Mucosa of descending colon (tissue), 3 donors: ENCODE measurements at places on chromosomes 6 and 20. TPM values are rescaled to one million over a fixed set of nuclear protein-coding genes. Genes with fewer than 3 reads are reported as not detected.
A peak's percentile ranks its signal among the peaks of the same experiment; 100 is the strongest.

The EDN1 gene
- 26.5 TPM for total RNA-seq

The MYBL2 gene
- 5.1 TPM for total RNA-seq

The ULBP3 gene
- total RNA-seq = 0.32 TPM

The FAM209B gene
- total RNA-seq = not detected

The RNF39 gene
- total RNA-seq = 0.87 TPM

The BAG2 gene
- total RNA-seq = 43.7 TPM

The LRRN4 gene
- total RNA-seq = not detected

- DNase-seq = no peak
Measured at GRCh38 chr6:167858086-167858591, 31.4 kb downstream of the AFDN start.

GRCh38 chr6:142802124-142802523 is 142.9 kb downstream of the HIVEP2 start:
- no peak for DNase-seq

DNA sequence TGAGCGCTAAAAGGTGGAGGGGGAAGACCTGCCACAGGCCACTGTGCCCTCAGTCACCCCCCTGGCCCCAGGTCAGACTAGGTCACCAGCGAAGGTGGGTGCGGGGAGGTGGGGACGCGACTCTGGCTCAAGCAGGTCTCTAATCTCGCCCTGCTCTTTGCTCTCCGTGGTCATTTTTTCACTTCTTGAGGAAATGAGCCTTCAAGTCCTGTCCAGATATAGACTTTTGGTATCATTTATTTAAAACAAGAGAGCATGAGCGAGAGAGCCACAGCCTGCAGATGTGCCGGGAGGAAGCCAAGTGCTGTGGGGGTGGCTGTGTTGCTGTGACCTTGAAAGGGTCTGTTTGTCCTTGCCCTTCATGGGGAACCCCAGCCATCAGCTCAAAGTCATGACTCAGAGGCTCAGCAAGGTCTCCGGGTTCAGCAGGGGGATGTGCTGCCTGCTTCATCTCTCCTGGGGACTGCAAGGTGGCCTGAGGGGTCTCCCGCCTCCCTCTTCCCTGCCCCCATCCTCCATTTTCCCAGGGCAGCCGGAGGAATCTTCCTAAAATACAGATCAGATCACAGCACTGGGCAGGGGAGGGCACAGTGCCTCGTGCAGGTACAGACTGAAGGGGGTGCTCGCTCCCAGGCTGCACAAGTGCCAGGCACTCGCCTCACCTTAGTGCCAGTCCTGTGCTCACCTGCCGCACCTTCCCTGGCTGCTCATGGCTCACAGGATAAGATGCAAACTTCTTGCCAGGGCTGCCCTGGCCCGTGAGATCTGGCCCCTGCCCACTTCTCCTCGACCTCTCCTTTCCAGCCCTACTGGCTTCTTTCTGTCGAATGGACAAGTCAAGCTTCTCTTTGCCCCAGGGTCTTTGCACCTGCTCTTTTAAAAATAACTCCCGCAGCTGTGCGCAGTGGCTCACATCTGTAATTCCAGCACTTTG is 26.5 kb downstream of the SULF2 start:
- DNase-seq = no peak

- DNase-seq = no peak
Measured at GRCh38 chr6:64252256-64252655, 616.7 kb downstream of the PHF3 start.

DNA sequence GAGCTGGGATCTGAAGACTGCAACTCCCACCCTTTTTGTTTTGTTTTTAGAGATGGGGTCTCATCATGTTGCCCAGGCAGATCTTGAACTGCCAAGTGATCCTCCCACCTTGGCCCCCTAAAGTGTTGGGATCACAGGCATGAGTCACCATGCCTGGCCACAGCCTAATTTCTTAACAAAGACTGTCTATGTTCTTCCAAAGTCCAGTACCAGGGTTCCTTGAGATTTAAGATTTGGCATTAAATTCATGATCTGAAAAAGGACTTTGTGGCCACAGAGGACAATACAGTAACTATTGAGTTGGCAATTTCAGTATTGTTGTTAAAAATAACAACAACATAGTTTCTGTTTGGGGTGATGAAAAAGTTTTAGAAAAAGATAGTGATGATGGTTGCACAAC is 28.7 kb upstream of the BEND3 start:
- no peak for DNase-seq

- no peak for DNase-seq
Measured at GRCh38 chr20:54355631-54356280, 119.6 kb upstream of the DOK5 start.

DNA sequence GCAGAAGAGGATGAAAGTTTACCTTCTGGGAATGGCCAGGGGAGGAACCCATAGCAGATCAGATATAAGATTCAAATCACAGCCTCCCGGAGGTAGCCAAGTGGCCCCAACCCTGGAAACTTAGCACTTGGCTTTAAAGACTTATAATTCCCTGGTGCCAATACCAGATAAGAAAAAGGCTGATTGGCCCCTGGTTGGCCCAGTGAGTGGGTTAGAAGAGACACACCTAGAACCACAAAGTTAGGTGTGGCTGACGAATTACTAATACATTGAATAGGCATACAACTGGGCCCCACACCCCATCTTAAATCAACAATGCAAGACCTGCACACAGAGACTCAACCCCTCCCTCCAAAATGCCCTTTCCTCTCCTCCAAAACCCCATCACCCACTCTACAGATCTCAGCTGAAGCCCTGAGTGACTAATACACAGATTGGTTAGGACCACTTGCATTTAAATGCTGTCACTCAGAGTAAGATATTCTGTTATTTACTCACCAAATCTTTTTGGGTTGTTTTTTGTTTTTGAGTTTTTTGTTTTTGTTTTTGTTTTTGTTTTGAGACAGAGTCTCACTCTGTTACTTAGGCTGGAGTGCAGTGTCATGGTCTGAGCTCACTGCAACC is 315.4 kb upstream of the JARID2 start:
- no peak for DNase-seq

GRCh38 chr6:119119989-119120388 is 41.5 kb upstream of the FAM184A start:
- DNase-seq = no peak

DNA sequence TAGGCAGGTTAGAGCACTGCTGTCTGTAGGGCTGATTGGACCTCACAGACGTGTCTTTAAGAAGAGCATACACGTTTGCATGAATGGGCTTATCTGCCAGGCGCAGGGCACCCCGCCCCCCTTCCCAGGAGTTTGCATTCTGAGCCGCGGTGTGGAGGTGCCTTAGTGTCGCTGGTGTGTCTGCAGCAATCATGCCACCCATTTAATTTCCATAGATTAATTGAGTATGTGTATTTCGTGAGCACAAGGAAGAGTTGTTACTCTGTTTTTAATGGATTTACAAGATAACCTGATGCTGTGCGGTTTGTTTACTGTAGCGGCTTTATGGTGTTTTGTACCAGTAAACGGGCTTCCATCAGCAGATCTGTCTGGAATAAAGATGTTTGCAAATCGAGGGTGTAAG is 107.7 kb downstream of the ZDHHC14 start:
- DNase-seq = no peak

GRCh38 chr20:41580350-41580749 is 37.8 kb downstream of the CHD6 start:
- DNase-seq = no peak

DNA sequence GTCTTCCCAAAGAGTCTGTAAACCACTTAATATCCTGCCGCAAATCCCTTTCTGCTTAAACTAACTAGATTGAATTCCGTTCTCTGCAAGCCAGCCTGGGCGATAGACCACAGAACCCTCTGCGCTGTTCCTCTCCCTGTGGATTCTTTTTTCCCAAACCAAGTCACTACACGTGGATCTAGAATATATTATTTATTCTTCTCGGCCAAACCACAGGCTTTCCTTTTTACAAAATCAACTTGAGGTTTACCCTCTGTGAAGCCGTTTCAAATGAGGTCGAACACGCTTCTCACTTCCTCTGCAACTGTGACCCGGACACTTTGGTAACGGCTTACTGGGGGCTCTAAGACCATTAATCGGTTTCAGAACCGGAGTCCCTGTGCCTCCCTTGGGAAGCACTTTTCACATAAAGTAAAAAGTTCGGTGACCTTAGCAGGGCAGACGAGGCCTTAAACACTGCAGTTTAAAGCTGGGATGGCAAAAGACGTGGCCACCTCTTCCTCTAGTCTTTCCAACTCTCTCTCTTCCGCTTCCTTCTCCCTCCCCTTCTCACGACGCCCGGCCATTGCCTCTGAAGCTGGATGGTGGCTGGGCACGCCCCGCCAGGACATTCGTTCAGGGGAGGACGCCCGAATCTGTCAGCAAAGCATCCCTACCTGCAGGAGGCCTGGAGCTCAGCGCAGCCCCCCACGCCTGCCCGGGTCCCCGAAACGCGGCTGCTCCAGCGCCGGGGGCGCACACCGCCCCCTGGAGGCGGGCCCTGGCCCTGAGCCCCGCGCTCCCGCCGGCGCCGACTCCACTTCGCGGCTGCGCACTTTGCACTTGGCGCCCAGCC is 55.0 kb upstream of the FOXC1 start:
- DNase-seq = peak; percentile 73

DNA sequence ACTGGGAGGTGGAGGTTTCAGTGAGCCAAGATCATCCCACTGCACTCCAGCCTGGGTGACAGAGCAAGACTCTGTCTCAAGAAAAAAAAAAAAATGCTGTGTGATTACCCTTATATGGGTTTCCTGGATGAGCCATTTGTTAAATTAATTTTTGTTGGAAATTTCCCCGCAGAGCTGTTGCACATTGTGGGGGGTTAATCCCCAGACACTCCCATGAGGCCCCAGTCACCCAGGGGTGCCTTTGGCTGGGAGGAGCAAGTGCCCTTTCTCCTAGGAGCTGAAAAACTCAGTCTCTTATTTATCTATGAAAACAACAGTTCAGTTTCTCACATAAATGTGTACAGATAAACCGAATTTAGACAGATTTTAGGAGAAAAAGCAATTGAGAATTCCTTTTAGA is 4.7 kb upstream of the DEFB132 start:
- DNase-seq = no peak

DNA sequence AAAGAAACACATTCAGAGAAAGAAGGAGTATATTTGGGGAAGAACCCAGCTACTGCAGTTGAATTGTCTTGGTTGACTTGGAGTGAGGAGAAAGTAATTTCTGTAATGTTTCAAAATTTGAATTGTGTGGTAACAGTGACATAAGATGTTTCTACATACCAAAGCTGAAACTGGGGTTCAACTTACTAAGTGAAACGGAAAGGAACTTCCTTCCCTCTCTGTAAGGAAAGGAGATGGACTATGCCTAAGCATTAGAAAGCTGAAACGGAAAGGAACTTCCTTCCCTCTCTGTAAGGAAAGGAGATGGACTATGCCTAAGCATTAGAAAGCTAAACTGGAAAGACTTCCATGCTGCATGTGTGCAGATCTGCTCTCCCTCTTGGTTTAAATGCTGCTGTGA is 46.0 kb downstream of the HUS1B start:
- DNase-seq = no peak

DNA sequence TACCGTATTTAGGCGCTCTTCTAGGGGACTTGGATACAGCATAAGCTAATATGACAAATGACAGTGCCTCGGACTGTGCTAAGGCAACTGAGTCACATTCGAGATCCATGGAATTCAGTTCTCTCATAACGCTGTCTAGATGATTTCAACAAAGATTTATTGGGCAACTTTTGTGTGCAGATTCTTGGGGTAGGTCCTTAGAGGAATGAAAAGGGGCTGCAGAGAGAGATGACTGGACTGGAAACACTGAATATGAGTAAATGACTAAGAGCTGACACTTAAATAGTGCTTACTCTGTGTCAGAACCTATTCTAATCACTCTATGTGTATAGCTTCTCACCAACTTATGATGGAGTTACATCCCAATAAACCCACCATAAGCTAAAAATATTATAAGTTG is 36.4 kb upstream of the MARCKS start:
- no peak for DNase-seq

- no peak for DNase-seq
Measured at GRCh38 chr6:48475275-48475674, 364.3 kb upstream of the PTCHD4 start.

DNA sequence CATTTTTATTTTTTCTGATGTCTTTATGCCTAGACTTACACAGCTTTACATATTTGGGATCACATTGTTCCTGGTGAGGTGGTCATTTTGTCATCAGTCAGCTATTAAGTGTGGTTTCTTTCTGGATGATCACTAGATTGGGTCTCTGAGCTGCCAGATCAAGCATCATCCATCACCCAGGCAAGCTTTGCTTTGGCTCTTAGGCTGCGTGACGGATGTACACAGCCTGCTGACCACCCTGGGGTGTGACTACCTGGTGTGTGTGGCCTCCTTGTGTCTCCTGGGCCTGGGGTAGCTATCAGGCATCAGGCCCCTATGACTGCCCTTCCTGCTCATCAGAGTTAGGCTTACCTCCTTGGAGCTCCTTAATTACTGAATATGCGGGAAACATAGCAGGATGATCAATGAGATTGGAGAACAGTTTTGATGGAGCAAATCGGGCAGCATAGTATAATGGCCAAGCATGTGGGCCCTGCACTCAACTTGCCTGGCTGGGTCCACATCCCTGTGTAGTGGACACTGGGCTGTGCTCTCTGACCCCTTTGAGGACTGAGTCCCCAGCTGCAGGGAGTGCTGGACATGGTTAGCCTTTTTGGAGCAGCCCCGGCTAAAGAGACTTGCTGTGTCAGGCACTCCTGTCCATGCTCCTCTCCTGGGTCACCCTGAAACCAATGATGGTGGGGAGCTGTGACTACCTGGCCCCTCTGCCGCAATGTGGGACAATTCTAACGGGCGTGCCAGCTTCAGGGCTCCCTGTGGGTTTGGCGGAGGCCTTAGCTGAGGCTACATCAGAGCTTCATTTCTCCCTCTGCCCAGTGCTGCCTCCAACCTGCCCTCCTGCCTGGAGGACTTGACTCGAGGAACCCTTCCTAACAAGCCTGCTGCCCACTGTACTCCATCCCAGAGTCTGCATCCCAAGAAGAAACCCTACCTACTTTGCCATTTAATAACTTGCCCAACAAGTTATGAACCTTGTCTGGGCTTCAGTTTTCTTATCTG is 8.2 kb downstream of the DAAM2 start:
- no peak for DNase-seq
